Dermis lymphatic vessel endothelial cell (primary cell): ENCODE measurements at places on chromosomes 7 and 10. TPM values are rescaled to one million over a fixed set of nuclear protein-coding genes. Genes with fewer than 3 reads are reported as not detected.

NME8 gene
- not detected in 2 replicates for total RNA-seq

VIPR2 gene
- total RNA-seq, result not detected in 2 replicates

FFAR4 gene
- not detected in 2 replicates for total RNA-seq

TAS2R41 gene
- total RNA-seq, result not detected in 2 replicates

CD36 gene
- total RNA-seq, result 217 and 326 TPM in 2 replicates

SPDYE2 gene
- not detected in 2 replicates for total RNA-seq

PTN gene
- total RNA-seq, result not detected in 2 replicates
